Nucleus accumbens (tissue), 56 donors: ENCODE measurements at places on chromosomes 12 and 14.

GRCh38 chr12:125006365-125006764, 12.9 kb downstream of the BRI3BP start:
- no peak for DNase-seq

GRCh38 chr14:21672116-21672515, 1.5 kb downstream of the OR4E1 start:
- no peak for DNase-seq

GRCh38 chr12:117571321-117571720, 209.9 kb upstream of the NOS1 start:
- DNase-seq, result no peak

GRCh38 chr12:28035500-28035899, 63.0 kb upstream of the PTHLH start:
- no peak for DNase-seq

GRCh38 chr12:62684570-62685295, 218.1 kb downstream of the MON2 start:
- no peak for DNase-seq

GRCh38 chr14:80278293-80279023, 67.2 kb upstream of the DIO2 start:
- DNase-seq, result no peak

DNA sequence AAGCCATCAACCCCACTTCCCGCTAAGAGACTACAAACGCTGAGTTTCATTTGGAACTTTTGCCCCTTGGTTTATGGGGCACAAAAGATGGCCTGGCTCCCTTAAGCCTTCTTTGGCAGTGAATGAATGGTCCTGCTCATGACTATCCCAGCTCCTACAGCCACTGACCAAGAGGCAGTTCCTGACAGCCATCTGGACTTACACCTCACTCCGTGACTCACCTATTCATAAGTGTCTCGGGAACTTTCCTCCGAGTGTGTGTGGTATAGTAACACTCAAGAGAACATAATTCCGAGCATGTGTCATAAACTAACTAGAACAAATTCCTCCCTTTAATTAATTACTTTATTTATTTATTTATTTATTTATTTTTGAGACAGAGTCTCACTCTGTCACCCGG, 51.9 kb upstream of the NUDT4 start:
- DNase-seq, result no peak

DNA sequence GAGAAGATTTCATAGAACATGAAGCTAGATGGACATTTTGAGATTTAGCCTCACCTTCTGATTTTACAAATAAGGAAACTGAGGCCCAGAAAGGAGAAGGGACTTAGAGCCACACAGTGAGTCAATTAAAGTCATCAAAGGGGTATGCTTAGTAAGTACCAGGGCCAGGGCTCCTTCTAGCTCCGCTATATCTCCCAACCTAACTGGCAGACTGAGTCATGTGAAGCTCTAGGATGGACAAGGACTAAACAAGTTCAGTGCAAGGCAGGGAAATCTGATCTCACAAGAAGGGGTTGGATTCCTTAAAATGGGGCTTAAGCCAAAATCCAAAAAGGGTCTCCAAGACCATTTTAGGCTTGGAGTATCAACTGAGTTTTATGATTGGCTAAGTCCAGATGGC, 215.8 kb downstream of the PHLDA1 start:
- DNase-seq, result no peak

GRCh38 chr12:27524839-27525753, 1.1 kb downstream of the PPFIBP1 start:
- no peak for DNase-seq

GRCh38 chr12:19220852-19221466, 91.4 kb downstream of the PLEKHA5 start:
- DNase-seq, result no peak

DNA sequence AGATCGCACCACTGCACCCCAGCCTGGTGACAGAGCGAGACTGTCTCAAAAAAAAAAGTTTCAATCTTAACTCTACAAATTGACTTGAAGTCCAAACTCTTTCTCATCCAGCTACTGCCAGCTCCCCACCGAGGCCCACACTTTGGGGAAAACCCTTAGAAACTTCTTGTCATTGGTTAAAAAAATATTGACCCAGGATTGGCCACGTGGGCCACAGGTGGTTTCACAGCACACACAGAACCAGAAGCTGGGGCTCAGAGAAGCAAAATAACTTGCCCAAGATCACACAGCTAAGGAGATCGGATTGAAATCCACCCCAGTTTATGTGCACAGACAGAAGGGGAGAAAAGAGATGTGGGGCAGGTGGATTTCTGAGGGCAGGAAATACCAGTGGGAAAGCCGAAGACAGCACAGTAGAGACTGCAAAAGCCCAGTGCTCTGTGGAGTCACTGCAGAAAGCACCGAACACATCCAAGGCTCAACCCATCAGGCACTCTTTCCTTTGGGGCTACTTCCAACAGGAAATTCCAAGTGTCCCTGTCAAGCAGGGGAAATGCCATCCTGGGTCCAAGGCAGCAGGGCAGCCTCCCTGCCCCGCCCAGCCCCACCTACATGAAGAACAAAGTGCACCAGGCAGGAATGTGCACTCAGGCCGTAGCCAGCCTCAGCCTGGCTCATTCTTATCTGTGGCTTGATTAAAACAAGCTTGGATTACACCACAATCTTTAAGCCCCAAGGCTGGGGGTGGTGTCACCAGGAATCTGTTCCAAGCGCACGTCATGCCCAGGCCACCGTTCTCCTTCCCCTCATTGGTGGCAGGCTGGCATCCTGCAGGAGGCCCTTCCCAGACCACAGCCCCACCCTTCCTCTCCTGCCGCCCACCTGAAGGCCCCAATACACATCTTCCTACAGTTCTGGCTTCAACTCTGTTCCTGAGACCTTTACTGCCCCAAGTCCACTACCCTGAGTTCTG, 72.5 kb downstream of the ITPK1 start:
- DNase-seq, result no peak

DNA sequence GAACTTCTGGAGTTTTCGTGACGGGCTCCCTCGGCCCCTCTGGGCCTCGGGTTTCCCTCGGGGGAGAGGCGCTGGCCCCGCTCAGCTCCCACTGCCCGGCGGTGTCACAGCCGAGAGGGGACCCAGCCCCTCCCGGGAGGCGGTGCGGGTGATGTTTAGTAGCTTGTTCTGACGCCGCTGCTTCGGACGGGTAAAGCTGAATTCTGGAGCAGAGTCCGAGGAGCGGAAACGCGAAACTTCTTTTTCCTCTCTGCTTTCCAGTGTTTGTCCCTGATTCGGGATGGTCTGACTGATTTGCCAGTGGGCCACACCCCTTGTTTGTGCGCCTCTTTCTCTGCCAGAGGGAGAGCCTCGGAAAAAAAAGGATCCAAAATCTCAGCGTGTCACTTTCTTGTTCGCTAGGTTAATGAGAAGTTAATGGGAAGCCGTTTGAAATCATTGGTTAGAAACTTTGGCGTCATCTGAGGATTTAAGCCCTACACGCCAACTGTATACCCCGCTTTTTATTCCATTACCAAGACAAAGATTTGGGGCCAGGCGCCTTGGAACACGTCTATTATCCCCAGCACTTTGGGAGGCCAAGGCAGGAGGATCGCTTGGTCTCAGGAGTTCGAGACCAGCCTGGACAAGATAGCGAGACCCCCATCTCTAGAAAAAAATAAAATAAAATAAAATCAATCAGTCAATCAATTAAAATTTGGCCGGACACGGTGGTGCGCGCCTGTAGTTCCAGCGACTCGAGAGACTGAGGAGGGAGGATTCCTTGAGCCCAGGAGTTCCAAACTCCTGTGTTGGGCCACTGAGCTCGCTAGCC, 756 bp downstream of the TULP3 start:
- no peak for DNase-seq

GRCh38 chr12:95319694-95320331, 102.2 kb downstream of the VEZT start:
- no peak for DNase-seq

DNA sequence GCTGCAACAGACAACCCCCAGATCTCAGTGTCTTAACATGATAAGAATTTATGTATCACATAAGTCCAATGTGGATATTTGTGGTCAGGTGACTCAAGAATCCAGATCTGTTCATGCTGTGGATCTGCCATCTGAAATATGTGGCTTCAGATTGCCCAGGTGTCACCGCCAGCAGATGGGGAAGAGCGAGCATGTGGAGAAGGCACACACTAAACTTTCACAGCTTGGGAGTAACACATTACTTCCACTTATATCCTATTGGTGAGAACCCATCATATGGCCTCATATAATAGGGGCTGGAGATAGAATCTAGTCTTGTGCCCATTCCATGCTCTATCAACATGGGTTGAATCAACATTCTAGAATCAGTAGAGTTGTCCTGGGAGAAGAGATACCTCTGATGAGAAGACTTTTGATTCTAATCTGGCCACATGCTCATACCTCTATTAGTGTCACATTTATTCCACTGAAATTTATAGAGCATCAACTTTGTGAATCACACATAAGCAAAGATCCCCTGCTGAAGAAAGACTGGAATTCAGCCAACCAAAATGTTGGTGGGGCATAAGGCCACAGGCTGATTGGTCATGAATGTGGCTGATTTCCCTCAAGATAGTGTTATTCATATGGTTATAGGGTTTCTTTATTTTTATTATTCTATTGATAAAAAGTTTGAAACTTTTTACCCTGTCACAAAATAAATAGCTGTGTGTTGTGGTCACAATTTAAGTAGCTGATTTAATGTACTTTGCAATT, 6.0 kb upstream of the CALCOCO1 start:
- DNase-seq, result no peak

GRCh38 chr14:79091381-79091963, 921.3 kb downstream of the NRXN3 start:
- no peak for DNase-seq

DNA sequence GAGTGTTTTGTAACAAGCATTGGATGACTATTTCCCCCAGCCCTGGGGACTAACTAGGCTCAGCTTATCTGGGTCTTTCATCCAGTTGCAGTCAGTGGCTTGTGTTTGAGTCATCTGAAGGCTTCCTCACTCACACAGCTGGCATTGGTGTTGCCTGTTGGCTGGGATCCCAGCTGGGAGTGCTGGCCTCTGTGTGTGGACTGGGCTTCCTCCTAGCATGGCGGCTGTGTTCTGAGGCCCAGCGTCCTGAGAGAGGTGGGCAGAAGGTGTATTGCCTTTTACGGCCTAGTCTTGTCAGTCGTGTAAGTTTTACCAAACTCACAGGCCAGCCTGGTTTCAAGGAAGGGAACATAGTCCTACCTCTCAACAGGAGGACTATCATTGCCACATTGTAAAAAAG, 28.3 kb upstream of the PPP2R5C start:
- no peak for DNase-seq

DNA sequence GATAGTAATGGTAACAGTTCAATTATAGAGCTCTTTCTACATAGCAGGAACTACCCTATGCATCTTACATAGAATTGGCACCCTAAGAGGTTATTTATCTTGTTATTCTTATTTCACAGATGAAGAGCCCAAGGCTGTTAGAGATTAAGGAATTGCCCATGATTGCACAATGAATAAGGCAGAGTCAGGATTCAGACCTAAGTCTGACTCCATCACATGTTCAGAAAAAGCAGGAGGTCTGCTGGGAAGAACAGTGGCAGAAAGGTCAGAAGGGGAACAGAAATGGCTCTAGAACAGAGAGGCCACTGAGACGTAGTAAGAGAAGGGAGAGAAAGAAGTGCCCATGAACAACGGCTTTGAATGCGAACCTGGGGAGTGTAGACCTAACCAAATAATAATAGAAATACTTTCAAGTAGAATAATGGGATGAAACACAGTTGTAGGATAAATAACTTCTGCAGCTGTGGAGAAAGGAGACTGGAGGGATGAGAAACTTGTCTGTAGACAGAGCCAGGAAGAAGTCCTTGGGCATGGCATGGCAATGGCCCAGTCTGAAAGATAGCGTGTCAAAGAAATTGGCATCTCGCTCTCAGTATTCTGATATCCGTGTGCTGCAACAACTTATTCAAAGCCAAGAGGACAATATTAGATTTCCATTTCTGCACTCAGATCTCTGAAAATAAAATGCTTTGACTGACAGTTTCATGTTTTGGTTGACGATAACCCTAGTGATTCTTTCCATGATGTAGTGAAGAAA, 17.6 kb downstream of the MYBPC1 start:
- no peak for DNase-seq

DNA sequence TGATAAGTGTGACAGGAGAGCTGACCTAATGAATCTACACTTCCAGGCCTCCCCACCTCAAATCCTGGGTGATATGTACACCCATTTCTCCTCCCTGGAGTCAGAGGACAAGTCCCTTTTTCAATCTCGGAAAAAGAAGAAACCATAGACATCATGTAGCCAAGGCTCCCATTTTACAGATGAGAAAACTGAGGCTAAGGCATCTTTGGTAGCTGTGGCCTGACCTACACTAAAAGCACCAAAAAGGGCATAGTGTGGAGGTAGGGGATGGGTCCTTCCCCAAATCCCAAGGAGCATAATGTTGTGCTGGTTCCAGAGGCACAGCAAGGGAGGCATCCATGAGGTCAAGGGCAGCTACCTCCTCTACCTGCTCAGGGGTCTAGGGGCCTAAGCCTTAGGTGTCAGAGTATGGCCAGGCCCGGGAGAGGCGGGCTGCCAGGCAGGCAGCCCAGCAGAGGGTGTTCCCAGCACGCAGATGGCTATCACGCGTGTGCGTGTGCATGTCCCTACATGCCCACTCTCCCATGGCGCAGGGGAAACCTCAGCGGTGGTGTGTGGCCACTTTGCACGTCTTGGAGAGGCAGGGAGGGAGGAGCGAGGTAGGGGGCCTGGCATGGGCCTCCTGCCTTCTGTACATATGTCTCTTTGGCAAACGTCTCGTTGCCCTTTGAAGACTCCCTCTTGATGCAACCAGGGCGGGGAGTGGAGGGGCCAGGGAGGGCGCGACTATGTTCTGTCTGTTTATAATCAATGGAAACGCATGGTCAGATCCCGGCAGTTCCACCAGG, 2.5 kb downstream of the PGF start:
- DNase-seq, result no peak

GRCh38 chr12:49649445-49649844, 26.1 kb downstream of the PRPF40B start:
- DNase-seq, result no peak

DNA sequence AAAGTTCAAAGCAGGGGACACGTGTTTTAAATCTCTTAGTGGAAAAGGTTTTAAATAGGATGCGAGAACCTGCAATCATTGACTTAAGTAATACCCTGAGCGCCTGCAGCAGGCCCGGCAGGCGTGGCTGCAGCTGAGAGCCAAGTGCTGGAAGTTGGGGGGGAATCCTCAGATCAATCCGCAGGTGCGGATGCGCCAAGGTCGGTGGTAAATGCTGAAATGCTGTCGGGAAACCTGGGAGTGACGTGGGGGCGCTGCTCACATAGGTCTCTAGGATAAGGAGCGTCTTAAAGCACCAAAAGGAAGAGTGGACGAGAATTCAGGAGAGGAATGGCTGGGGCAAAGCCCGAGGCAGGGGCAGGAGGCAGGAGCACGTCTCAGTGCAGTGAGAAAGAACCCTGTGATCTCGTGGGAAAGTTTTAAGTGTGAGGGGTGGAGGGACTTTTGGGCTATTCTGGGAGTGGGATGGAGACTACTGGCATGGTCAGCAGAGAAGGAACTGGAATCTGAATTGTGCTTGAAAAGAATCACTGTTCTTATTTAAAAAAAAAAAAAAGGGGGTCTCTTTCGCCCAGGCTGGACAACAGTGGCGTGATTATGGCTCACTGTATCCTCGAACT, 883 bp upstream of the CDCA4 start:
- peak; percentile 17 for DNase-seq
